ENCODE measurements at places on chromosomes 3 and 15. TPM values are rescaled to one million over a fixed set of nuclear protein-coding genes. Genes with fewer than 3 reads are reported as not detected.

DNA sequence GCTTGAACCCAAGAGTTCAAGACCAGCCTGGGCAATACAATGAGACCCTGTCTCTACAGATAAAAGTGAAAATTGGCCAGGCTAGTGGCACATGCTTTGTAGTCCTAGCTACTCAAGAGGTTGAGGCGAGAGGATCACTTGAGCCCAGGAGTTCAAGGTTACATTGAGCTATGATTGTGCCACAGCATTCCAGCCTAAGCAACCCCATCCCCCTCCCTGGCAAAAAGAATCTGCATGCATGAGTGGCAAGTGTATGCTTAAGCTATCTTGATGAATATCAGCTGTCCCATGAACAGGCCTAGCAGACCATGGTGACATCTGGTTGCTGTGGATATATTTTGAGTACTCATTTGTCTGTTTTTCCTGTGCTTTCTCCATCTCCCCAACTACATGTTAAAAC is 4.7 kb downstream of the ATRIP start:
- H3K36me3 ChIP-seq: peaks cover 62% of the 10 kb centered on the region
- no peak for DNase-seq
- no peak overlapping the region for H3K27ac ChIP-seq
- H3K4me3 ChIP-seq: no peak overlapping the region

DNA sequence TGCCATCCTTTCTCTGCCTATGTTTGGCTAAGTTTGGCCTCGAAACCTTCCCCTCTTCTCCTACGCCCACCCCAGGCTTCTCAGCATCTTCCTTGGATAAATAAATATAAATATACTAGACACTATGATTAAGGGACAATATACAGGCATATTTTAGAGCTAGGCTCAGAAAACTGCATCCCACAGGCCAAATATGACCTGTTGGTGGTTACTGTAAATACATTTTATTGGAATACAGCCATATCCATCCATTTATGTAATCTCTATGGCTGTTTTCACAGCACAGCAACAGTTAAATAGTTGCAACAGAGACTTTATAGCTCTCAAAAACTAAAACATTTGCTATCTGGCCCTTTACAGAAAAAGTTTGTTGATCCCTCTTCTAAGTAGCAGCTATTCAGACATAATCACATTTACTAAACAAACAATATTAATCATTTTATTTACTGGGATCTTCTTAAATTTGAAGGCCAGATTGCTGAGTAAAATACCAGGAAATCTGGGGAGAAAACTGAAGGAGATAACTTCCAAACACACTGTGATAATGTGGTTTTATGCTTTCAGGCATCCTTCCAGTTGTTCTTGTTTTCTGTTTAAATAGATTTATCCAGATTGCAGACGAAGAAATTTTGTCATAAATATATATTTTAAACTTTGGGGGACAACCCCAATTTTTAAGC is 269.7 kb upstream of the THRB start:
- H3K27ac ChIP-seq: no peak overlapping the region
- H3K4me1 ChIP-seq: no peaks in the 10 kb centered on the region
- no peak for DNase-seq
- no peaks in the 10 kb centered on the region for H3K27me3 ChIP-seq

Gene AMIGO3
- not detected for total RNA-seq

DNA sequence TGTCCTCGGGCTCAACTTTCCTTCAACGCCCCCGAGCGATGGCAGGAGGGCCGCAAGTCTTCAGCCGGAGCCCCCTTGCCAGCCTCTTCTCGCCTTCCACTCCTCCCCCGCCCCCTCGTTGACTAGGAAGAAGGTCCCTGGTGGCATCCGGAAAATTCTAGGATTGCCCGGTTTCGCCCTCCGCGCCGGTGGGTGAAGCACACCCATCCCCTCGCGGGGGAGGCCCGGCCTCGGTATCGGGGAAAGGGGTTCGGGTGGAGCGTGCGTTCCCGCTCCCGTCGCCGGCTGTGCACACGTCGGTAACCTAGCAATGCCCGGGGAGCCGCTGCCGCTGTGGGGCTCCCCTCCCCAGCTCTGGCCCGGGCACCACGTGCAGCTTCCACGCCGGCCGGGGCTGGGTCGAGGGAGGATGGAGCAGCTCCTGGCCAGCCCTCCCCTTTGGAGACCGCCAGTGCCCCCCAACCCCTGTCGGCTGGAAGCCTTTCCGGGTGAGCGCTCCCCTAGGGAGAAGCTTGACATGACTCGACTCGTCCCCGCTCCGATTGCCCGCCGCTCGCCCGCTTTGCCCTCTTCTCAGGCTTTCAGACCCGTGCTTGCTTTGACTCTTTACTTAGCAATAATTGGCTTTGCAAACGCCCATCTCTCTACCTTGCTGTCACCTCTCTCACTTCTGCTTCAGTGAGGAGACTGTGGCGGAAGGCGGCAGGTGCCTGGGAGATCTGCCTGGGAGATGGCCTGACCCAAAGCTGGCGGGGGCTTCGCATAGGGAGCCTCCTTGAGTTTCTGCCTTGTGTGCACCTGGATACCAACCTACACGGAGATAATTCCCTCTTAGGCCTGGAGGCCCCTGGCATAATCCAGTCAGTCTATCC is 1.3 kb downstream of the CACNA1D start:
- H3K36me3 ChIP-seq: no peaks in the 10 kb centered on the region
- H3K27ac ChIP-seq: no peak overlapping the region
- H3K4me1 ChIP-seq: peaks cover 18% of the 10 kb centered on the region

DNA sequence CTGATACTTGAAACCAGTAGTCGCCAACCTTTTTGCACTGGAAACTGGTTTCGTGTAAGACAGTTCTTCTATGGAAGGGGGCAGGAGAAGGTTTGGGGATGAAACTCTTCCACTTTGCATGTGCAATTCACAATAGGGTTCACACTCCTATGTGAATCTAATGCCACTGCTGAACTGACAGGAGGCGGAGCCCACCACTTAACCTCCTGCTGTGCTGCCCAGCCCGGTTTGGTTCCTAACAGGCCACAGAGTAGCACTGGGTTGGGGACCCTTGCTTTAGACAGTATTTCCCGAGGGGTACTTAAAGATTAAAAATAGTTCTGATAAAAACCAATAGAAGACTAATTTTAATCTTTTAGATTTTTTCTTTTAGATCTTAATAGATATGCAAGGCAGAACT is 11.1 kb downstream of the TFG start:
- DNase-seq: no peak
- peaks cover 29% of the 10 kb centered on the region for H3K4me1 ChIP-seq
- no peaks in the 10 kb centered on the region for H3K27me3 ChIP-seq
- H3K36me3 ChIP-seq: peaks cover 73% of the 10 kb centered on the region
- no peak overlapping the region for H3K27ac ChIP-seq

- H3K4me1 ChIP-seq: no peaks in the 10 kb centered on the region
- H3K36me3 ChIP-seq: no peaks in the 10 kb centered on the region
- no peak overlapping the region for H3K4me3 ChIP-seq
- no peak overlapping the region for H3K27ac ChIP-seq
Observed at GRCh38 chr15:47194718-47195117, 522.6 kb upstream of the SEMA6D start.

DNA sequence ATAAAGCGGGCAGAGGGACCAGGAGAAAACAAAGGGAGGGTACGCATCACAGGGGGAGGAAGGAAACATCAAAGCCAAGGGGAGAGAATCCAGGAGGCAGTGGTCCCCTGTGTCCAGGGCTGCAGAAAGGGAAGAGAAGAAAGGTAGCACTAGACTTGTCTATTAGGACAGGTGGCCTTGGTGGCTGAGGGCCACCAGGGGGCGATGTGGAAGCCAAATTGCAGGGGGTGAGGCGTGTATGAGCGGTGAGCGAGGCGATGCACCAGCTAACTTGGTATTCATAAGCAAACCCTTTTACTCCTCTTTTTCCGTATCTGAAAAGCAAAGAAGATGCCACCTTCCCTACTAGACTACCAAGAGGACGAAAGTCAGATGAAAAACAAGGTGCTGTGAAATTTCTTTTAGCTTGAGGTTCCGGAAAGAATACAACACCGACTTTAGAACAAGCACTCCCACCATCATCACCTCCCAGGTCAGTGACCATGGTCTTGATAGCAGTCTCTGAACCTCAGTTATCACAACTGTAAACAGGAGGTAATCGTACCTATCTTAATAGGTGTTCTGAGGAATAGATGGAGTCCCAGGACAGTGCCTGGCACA is 654.4 kb upstream of the ADAMTS9 start:
- peak; percentile 16 for DNase-seq
- H3K4me3 ChIP-seq: no peak overlapping the region
- H3K36me3 ChIP-seq: no peaks in the 10 kb centered on the region
- H3K27ac ChIP-seq: no peak overlapping the region
- H3K27me3 ChIP-seq: no peaks in the 10 kb centered on the region

- peaks cover 22% of the 10 kb centered on the region for H3K36me3 ChIP-seq
- no peaks in the 10 kb centered on the region for H3K27me3 ChIP-seq
- peaks cover 4% of the 10 kb centered on the region for H3K4me1 ChIP-seq
- H3K4me3 ChIP-seq: no peak overlapping the region
- no peak overlapping the region for H3K27ac ChIP-seq
Observed at GRCh38 chr3:36905545-36905944, 39.3 kb downstream of the TRANK1 start.

- H3K36me3 ChIP-seq: no peaks in the 10 kb centered on the region
- H3K27me3 ChIP-seq: no peaks in the 10 kb centered on the region
- H3K4me3 ChIP-seq: no peak overlapping the region
- no peaks in the 10 kb centered on the region for H3K4me1 ChIP-seq
Observed at GRCh38 chr3:190458040-190458439, 8.3 kb upstream of the TMEM207 start.

Gene SCAANT1
- total RNA-seq: not detected

- H3K27me3 ChIP-seq: no peaks in the 10 kb centered on the region
- H3K36me3 ChIP-seq: no peaks in the 10 kb centered on the region
Observed at GRCh38 chr3:75781079-75781745, 4.1 kb downstream of the ZNF717 start.

- H3K4me1 ChIP-seq: peaks cover 60% of the 10 kb centered on the region
- peaks cover 12% of the 10 kb centered on the region for H3K36me3 ChIP-seq
- DNase-seq: no peak
- no peaks in the 10 kb centered on the region for H3K27me3 ChIP-seq
- no peak overlapping the region for H3K4me3 ChIP-seq
Observed at GRCh38 chr3:37814547-37814946, 47.1 kb upstream of the CTDSPL start.

GRCh38 chr3:48930590-48930989 is 11.9 kb downstream of the ARIH2 start:
- H3K4me1 ChIP-seq: peaks cover 75% of the 10 kb centered on the region
- no peak for DNase-seq
- no peak overlapping the region for H3K4me3 ChIP-seq
- no peaks in the 10 kb centered on the region for H3K36me3 ChIP-seq
- H3K27me3 ChIP-seq: no peaks in the 10 kb centered on the region
- no peak overlapping the region for H3K27ac ChIP-seq

- no peak for DNase-seq
- no peaks in the 10 kb centered on the region for H3K4me1 ChIP-seq
- no peak overlapping the region for H3K4me3 ChIP-seq
- H3K27me3 ChIP-seq: no peaks in the 10 kb centered on the region
- no peaks in the 10 kb centered on the region for H3K36me3 ChIP-seq
Observed at GRCh38 chr3:134427400-134428111, 53.3 kb upstream of the AMOTL2 start.

Gene LDHAL6B
- total RNA-seq: not detected

Gene C3orf80
- 0.09 TPM for total RNA-seq

DNA sequence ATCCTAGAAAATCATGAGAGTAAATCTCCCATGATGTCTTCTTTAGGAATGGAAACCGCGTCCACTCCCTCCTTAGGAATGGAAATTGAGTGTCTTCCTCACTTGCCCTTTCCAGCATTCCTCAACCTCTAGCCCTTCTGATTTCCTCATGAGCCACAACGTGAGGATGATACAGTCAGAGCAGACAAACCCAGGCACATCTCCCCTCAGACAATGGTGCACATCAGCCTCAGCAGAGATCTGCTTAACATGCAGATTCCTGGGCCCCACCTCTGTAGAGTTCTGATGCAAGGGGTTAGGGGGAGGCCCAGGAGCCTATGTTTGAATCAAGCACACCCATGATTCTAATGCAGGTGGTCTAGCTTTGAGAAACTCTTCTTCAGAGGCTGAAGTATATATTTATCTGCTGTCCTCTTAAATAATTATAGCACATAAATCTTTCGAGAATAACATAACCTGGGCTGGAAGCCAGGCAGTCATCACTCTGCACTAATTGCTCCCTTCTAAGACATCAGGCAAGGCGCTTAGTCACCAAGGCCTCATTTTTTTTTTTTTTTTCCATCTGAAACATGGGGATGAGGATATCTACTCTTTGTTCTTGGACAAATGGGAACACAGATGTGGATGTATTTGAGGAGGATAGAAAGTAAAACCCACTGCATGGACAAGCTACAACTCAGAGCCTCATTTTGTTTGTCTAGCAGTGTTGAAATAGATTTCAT is 81.7 kb downstream of the PRICKLE2 start:
- no peaks in the 10 kb centered on the region for H3K4me1 ChIP-seq
- DNase-seq: no peak
- H3K36me3 ChIP-seq: no peaks in the 10 kb centered on the region
- no peak overlapping the region for H3K27ac ChIP-seq
- H3K4me3 ChIP-seq: no peak overlapping the region

Gene SFMBT1
- 17.4 TPM for total RNA-seq

Gene MOBP
- 0.07 TPM for total RNA-seq

DNA sequence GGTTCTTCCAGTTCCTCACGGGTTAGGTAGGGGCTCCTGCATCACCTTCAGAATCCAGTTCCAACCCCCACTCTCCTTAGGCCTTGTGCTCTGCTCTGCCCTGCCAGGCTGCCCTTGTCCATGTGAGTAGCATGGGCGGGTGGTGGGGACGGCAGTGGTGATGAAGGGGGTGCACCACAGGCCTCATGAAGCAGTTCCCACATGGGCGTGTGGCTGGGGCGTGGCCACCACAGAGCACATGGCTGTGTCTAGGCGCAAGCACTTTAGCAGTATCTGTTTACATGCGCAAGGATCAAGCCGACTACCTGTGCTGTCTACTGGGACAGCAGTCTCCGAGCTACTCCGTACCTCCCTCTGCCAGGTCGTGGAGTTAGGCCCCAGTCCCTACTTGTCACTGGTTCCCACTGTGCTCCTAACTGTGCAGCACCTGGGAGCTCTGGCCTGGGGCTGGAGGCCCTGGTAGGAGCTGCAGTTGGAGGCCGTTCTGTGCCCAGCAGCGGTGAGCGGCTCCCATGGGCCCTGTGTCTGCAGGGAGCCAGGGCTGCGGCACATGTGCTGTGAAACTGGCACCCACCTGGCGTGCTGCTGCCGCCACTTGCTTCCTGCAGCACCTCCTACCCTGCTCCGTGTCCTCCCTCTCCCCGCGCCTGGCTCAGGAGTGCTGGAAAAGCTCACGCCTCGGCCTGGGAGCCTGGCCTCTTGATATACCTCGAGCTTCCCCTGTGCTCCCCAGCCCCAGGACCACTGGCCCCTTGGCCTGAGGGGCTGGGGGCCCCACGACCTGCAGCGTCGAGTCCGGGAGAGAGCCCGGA is 53.5 kb downstream of the PLXNA1 start:
- no peaks in the 10 kb centered on the region for H3K4me1 ChIP-seq
- peak; percentile 5 for DNase-seq
- no peak overlapping the region for H3K4me3 ChIP-seq
- H3K27me3 ChIP-seq: no peaks in the 10 kb centered on the region
- H3K27ac ChIP-seq: no peak overlapping the region

GRCh38 chr3:62323241-62323640 is 50.1 kb downstream of the FEZF2 start:
- no peak for DNase-seq
- H3K4me3 ChIP-seq: no peak overlapping the region
- H3K27me3 ChIP-seq: no peaks in the 10 kb centered on the region

GRCh38 chr15:54277834-54278233 is 299.6 kb downstream of the UNC13C start:
- no peak overlapping the region for H3K4me3 ChIP-seq
- no peak for DNase-seq
- H3K36me3 ChIP-seq: no peaks in the 10 kb centered on the region
- H3K27me3 ChIP-seq: no peaks in the 10 kb centered on the region
- no peak overlapping the region for H3K27ac ChIP-seq

- DNase-seq: peak; percentile 35
- H3K36me3 ChIP-seq: peaks cover 87% of the 10 kb centered on the region
- H3K27me3 ChIP-seq: no peaks in the 10 kb centered on the region
- no peak overlapping the region for H3K27ac ChIP-seq
- peaks cover 20% of the 10 kb centered on the region for H3K4me1 ChIP-seq
Observed at GRCh38 chr3:183775781-183776180, 49.6 kb downstream of the MAP6D1 start.

Data from heart right ventricle (tissue), 16 donors.